NCI-H1436 treated with DMSO at 0.1 percent for 48 hours (cell line): ENCODE measurements at places on chromosomes 13 and 19.

GRCh38 chr13:102729560-102730270, 34.9 kb upstream of the METTL21C start:
- DNase-seq: no peak

DNA sequence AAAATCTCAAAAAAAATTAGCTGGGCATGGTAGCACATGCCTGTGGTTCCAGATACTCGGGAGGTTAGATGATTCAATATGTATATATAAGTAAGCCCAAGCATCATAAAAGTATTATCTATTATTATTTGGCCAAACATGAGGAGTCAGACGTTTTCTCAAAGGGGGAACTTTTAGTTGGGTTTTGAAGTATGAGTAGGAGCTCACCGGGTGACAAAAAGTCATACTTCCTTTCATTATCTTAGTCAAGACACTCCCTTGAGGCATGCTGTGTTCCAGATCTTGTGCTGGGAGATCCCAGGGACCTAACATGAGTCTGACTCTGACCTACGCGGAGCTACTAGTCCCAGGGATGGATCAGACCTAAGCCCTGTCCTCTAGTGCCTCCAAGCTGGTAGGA, 8.2 kb upstream of the MYH14 start:
- DNase-seq: no peak

DNA sequence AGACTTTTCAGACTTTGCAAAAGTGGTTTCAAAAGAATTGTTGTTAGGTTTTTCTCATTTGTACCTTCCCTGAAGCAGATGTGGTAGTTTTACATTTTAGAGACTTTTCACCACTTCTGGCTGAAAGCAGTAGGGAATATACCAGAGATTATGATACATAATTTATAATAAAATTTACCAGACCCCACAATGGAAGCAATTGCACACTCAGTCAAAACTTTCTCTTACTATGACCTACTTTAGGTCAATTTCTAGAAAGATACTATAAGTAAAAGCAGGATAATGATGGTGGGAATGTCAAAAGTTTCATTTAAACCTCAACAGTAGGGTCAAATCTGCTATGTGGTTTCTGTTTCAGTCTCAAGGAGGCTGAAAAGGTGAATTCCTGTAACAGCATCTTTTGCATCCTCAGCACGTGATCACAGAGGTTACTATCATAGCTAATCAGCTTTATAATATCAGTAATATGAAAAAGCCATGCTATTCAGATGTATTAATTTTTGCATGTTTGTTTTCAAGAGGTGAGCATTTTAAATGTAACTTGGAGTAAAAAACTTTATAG, 26.9 kb downstream of the PCCA start:
- no peak for DNase-seq

GRCh38 chr13:94677799-94678198, 34.5 kb downstream of the SOX21 start:
- no peak for DNase-seq

GRCh38 chr13:72763411-72763810, 18.3 kb downstream of the DIS3 start:
- no peak for DNase-seq

GRCh38 chr19:47609906-47610894, 1.3 kb downstream of the BICRA start:
- DNase-seq: no peak

DNA sequence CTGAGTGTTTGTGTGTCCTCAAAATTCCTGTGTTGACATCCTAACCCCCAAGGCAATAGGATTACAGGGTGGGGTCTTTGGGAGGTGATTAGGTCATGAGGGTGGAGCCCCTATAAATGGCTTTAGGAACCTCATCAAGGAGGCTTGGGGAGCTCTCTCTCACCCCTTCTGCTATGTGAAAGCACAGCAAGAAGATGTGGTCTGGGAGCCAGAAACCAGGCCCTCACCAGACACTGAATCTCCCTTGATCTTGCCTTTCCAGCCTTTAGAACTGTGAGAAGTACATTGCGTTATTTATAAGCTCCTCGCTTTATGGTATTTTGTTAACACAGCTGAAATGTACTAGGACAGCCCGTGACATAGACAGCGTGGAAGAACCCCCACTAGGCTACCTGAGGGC, 712.0 kb upstream of the SGCG start:
- DNase-seq: no peak

DNA sequence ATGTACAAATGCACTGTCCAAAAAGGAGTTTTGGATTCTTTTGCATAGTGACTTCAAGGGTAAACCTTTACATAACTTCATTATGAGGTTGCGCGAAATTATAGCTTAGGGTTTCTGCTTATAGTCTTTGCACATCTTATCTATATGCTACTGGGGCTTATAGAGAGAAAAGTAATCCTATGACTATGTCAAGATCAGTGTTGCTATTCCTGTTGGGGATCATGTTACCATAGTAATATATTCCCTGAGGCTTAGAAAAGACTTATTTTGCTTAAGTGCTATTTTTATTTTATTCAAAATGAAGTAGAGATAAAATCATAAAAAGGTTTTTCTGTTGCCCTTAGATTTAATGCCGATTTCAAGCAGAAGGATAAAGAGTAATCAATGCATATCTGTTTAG, 14.7 kb upstream of the POSTN start:
- no peak for DNase-seq

GRCh38 chr19:9986787-9987281, 23.5 kb downstream of the COL5A3 start:
- DNase-seq: no peak

DNA sequence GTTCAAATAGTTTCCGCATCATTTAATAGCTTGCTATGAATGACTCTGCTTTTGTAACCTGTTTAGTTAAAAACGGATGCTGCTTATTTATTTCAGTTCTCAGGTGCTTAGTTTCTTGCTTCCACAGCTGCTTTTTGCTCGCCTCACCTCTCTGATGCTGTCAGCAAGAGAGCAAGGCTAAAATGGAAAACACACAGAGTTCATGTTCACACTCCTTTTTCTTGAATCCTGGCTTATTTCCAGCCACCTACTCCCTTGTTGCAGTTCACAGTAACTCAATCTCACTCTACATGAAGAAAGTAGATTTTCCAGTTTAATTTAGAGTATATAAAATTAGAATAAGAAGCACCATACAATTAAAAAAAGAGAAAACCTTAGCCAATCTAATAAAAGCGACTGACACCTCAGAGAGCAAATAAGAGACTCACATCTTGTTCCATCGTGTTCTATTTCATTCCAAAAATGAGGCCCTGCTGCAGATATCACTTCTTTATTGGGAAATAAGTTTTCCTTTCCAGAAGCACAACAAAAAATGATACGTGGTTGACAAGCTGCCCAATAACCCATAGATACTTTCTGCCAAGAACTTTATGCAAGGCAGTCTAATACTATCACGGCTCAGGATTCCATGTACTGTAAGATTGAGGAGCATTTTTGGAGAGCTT, 326.1 kb upstream of the SLITRK1 start:
- DNase-seq: no peak

GRCh38 chr13:75639454-75639853, 3.3 kb downstream of the LMO7 start:
- no peak for DNase-seq
